WTC11 (cell line): ENCODE measurements at places on chromosomes 2 and 18. TPM values are rescaled to one million over a fixed set of nuclear protein-coding genes. Genes with fewer than 3 reads are reported as not detected.

DNA sequence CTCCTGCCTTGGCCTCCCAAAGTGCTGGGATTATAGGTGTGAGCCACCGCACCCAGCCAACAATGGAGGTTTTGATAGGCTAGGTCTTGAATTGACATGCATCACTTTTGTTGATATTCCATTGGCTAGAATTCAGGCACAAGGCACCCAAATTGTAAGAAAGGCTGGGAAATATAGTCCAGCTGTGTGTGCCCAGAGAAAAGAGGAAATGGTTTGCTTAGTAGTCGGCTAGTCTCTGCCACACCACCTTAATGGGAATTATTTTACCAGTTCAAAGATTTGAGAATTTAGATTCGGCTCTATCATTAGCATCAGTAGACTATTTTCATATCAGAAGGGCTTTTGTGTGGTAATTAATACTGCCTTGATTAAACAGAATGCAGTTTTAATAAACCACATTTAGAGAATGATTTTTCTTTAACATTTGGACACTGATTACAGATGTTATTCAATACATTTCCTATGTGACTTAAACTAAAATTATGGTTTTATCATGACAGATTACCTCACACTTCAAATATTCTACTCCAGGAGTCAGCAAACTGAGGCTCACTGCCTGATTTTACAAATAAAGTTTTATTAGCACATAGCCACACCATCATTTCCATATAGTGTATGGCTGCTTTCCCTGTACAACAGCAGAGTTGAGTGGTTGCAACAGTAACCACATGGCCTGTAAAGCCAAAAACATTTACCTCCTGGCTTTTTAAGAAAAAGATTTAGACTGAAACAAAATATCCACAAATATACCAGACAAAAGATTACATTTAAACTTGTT is 27.4 kb downstream of the DBI start:
- no peak for DNase-seq

The ABCA12 gene
- total RNA-seq, result 0.04 TPM in 1 of 3 replicates, not detected in the others

The TNFAIP6 gene
- total RNA-seq, result 0.11 to 0.18 TPM (median 0.11 TPM) in 3 replicates

DNA sequence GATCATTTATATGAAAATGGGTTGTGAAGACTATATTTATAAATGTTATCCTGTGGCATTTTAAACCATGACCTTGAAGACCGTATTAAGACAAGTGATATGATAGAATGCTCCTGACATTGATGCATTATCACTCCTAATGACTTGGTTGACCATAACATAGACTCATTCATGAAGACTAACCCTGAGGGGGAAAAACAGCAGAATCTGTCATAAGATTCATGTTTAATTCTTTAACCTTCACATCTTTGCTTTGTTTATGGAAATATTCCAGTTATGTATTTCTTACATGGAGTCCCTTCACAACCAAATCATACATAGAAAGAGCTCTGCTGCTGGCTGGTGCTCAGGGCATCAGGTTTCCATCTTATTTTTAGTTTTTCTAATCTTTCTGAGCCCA is 78.4 kb downstream of the CTNNA2 start:
- no peak for DNase-seq

The SLC16A14 gene
- total RNA-seq, result 1.7 to 2.7 TPM (median 2.6 TPM) in 3 replicates

The DCC gene
- total RNA-seq, result 0.18 to 0.72 TPM (median 0.66 TPM) in 3 replicates

- DNase-seq, result no peak
Measured at GRCh38 chr18:5503740-5504139, 40.1 kb downstream of the EPB41L3 start.

GRCh38 chr2:173750353-173750801 is 214.8 kb downstream of the SP3 start:
- no peak for DNase-seq

The PPM1G gene
- total RNA-seq, result 140 to 193 TPM (median 147 TPM) in 3 replicates

- no peak for DNase-seq
Measured at GRCh38 chr2:189835855-189836558, 51.8 kb downstream of the PMS1 start.

DNA sequence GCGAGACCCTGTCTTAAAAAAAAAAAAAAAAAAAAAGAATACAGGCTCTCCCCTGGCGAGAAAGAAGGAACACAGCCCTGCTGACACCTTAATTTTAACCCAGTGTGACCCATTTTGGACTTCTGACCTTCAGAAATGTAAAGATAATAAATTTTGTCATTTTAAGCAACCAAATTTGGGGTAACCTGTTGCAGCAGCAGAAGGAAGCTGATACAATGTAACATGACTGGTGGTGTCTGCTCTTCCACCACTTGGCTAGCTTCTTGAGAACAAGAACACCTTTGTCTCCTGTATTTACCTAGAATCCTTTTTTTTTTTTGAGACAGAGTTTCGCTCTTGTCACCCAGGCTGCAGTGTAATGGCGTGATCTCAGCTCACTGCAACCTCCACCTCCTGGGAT is 6.6 kb upstream of the STK11IP start:
- no peak for DNase-seq

The AMER3 gene
- 0.05 to 0.13 TPM (median 0.09 TPM) in 3 replicates for total RNA-seq

GRCh38 chr2:24682304-24682703 is 110.9 kb downstream of the PTRHD1 start:
- no peak for DNase-seq

The ARHGAP25 gene
- 2.6 to 3.4 TPM (median 2.9 TPM) in 3 replicates for total RNA-seq

DNA sequence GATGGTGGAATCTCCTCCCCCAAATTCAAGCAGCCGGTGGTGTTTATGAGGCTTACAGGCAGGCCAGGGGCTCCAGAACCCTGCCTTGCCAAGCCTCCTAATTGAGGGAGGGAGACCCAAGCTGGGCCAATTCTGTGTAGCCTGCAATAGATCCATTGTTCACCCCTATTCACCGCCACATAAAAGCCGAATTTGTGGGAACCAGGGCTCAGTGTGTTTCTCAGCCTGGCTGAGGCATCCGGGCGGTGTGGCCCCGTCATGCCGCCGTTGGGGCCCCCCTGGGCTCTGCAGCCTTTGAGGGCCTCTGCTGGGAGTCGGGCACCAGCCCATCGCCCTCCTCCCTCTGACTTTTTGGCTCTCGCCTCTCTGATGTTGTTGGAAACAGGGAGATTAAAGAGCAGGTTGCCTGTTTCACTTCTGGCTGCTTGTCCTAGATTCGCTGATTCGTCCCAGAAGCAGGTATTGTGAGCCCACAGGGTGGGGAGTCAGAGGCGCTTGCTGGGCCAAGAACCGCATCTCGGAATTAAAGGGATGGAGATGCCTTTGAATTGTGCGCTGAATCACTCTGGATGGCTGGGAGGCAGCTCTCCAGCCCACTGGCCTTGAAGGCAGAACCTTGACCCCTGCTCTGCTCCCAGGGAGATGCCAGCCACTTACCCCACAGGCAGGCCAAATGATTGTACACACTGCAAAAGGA is 14.7 kb upstream of the OTOS start:
- no peak for DNase-seq

GRCh38 chr2:191264647-191265081 is 19.5 kb downstream of the MYO1B start:
- DNase-seq, result no peak

The REG3G gene
- total RNA-seq, result 0.20 to 0.39 TPM (median 0.30 TPM) in 3 replicates

DNA sequence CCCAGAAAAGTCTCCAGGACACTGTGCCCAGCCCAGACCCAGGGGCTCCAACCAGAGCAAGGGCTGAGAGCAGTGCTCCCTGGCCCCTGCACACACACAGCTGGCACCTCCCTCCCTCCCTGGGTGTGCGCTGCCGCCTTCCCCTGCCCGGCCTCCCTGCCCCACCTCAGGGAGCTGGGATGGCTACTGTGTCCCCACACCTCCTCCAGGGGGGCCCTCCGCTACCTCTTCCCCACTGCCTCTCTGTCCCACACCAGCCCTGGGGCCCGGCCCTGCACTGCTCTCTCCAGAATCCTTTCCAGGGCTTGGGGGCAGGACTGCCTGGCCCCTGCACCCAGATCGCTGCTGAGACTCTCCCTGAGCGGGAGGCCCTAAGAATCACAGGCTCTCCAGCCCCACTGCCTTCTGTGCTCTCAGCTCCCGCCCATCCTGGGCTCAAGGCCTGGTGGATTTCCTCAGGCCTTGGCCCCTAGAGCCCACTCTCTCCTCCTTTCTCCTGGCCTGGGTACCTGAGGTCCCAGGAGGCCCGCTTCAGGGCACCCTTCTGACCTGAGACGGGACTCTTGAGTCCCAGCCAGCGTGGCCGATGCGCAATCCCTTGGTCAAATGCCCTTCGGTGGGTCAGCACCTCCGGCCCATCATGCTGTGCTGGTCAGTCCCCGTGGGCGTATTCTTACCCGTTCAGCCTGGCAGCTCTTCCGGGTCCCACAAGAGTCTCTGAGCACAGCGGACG is 276.8 kb upstream of the HDAC4 start:
- DNase-seq, result no peak

DNA sequence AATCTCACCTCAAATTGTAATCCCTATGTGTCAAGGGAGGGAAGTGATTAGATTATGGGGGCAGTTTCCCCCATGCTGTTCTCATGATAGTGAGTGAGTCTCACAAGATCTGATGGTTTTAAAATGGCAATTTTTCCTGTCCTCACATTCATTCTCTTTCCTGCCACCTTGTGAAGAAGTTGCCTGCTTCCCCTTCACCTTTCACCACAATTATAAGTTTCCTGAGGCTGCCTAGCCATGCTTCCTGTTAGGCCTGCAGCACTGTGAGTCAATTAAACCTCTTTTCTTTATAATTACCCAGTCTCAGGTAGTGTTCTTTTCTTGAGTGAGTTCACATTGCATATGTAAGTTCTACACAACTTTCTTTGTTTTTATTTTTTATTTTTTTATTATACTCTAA is 271.5 kb downstream of the EXOC6B start:
- no peak for DNase-seq

The NETO1 gene
- 30.0 to 34.7 TPM (median 33.1 TPM) in 3 replicates for total RNA-seq

GRCh38 chr2:204177251-204177976 is 240.9 kb downstream of the ICOS start:
- no peak for DNase-seq

DNA sequence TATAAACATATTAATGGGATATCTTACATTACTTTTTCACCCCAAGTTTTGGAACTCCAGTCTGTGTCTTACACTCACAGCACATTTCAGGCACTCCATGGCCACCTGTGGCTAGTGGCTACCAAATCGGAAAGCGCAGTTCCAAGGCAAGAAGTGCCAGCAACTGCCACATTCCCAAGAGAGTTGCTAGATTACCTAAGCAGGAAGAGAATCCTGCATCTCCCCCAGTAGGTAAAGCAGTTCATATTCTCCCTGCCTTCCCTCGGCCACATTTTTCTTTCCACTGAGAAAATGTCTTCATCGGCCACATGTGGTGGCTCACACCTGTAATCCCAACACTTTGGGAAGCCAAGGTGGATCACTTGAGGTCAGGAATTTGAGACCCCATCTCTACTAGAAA is 62.8 kb downstream of the MEX3C start:
- DNase-seq, result no peak

GRCh38 chr2:43495727-43496126 is 100.1 kb downstream of the THADA start:
- DNase-seq, result no peak

The XRCC5 gene
- total RNA-seq, result 459 to 522 TPM (median 466 TPM) in 3 replicates

The DPP10 gene
- total RNA-seq, result 4.0 to 6.0 TPM (median 5.5 TPM) in 3 replicates

- DNase-seq, result no peak
Measured at GRCh38 chr2:62200868-62201267, 5.0 kb downstream of the B3GNT2 start.

The ADRA2B gene
- 4.7 to 6.3 TPM (median 5.8 TPM) in 3 replicates for total RNA-seq

DNA sequence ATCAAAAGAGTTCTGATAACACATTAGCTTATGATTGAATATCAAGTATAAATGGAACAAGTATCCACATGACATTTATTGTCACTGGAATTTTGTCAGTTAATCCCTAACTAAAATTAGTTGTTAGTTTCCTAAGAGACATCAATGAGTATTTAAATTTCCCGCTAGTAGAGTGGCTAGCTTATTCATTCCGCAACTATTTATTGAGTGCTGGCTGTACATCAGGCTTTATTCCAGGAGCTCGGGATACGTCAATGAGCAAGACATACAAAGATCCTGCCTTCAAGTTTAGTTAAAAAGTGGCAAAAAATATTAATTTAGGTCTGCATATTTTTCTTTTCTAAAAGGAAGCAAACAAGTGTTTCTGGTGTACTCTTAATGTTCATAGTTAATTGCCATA is 59.3 kb downstream of the PRKRA start:
- DNase-seq, result no peak

The DOK6 gene
- total RNA-seq, result 0.48 to 4.1 TPM (median 2.5 TPM) in 3 replicates

The PIAS2 gene
- 50.7 to 60.6 TPM (median 57.8 TPM) in 3 replicates for total RNA-seq

DNA sequence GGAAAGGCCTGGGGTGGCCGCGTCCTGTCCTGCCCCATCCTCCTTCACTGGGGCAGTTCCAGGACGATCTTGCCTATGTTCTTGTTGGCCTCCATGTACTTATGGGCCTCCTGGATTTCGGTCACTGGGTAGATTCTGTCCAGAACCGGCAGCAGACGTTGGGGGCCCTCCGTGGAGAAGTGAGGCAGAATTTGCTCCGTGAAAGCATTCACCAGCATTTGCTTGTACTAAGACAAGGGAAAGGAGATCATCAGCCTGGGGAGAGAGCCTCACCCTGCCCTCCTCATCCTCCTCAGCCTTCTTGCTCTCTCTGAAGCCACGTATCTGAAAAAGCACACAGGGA is 1.4 kb upstream of the SF3B6 start:
- DNase-seq, result no peak

The CTAGE1 gene
- not detected in 3 replicates for total RNA-seq

DNA sequence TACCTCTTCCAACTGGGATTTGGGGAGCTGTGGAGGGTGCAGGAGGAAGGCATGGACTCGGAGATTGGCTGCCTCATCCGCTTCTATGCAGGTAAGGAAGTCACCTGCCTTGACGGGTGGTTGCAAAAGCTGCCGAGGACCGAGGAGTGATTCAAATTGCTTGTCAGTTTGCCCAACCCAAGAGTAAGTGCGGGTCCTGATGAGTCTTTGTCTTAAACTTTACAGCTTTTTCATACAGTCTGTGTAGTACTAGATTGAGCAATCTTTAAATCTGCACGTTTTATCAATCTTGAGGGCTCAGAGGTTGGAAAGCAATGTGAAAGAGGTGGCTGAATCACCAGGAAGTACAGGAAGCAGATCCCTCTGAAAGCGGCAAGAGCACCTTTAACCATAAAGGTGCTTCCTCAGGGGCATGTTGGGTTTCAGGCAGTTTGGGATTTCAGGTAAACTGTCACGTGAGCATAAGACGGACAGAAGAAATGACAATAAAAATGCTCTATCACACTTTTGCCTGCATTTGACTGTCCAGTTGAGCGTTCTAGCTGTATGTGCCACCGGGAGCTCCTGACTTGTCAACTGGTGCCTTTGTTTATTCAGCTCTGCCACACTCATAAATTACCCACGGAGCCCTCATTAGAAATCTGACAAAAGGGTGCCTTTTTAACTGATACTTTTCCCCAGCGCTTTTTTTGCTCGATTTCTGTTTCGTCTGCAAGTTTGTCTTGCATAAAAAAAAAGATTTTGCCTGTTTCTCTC is 2.0 kb downstream of the PHLPP1 start:
- peak; percentile 39 for DNase-seq

The HOXD4 gene
- total RNA-seq, result not detected in 3 replicates

The GCG gene
- total RNA-seq, result 0.14 TPM in 1 of 3 replicates, not detected in the others

DNA sequence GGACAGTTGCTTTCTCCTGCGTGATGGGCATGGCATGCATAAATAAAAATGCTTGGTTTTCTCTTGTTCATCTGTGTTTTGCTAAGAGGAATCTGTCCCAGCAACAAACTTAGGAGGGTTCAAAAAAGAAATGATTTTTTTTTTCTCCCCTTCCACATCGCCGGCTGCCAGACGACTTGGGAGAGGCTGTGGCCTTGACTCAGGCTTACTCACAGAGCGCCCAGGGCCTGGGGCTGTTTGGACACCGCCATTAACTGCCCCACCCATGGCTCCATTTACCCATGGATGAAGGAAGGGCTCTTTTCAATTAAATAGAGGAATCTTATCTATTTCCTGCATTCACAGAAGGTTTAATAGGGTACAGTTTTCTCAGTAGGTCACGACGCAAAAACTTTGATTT is 22.3 kb upstream of the SERPINB5 start:
- no peak for DNase-seq

- no peak for DNase-seq
Measured at GRCh38 chr2:8276026-8276425, 405.8 kb upstream of the ID2 start.

GRCh38 chr2:103605071-103605780 is 843.4 kb downstream of the TMEM182 start:
- DNase-seq, result no peak
